ENCODE measurements at places on chromosomes 2 and 18.

DNA sequence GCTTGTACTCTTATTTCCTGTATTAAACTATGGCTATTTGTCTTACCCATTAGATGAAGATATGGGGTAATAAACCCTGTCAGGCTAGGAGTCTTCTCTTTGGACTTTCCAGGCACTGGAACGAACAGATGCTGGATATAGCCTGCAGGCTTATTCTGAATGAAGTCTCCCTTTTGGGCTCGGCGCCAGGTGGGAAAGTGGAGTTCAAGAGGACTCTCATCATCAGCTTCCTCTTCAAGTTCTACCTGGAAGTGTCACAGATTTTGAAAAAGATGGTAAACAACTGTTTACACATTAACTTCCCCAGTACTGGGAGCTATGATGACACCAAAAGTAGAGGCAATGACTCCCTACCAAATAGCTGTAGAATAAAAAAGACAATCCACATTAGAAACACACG, 27.9 kb downstream of the AOX1 start:
- no peak for DNase-seq

DNA sequence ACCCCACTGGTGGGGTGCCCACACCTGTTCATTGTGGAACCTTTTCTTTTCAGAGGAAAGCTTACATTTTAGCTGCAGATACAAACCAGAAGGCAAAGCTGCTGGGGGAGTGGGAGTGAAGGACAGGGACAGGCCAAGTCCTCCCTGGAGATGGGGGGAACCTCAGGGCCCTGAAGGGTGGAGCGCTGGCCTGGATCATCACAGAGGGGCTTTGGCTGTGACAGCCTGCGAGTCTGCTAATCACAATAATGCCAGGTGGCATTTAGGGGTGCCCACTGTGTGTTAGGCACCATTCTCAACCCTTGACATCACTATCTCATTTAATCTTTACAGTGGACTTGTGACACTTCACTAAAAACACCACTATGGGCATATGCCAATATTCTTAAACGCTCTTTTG, 27.4 kb downstream of the KCTD1 start:
- no peak for DNase-seq

DNA sequence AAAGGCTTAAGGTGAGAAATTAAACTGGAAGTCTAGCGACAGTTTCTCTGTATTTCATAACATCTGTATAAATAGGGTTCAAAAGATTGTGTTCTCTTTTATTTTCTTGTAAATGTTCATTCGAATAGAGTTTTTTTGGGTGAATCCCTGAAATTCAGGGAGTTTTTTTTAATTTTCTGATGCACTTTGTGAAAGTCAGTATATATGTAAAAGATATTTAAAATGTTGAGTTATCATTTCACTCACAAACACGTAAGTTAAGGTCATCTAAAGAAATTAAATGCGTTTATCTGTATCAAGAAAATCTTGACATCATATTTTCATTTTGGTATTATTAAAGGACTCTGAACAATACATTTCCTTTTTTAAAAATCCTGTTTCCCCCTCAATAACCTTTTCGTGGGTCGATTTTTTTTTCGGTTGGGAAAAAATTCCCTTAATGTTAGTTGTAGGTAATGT, 3.4 kb downstream of the SP9 start:
- DNase-seq: no peak

- no peak for DNase-seq
Observed at GRCh38 chr2:60355849-60356261, 197.6 kb downstream of the BCL11A start.

DNA sequence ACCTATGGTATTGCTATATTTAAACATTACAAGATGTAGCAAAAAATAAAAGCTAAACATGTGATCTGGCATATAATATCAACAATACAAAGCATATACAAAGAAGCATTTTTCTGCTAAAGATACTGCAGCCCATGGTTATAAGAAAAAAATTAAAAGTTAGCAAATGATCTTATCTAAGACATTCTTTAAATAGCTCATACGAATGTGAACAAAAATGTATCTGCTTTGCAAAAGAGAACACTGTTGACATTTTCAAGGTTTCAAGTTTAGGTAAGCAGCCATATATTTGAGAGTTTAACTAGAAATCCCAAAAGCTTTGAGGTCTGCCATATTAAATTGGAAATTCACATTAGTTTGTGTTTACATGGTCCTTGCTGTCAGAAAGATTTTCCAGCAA, 301.0 kb upstream of the SLC39A10 start:
- DNase-seq: no peak

GRCh38 chr2:187174582-187174981, 273.5 kb downstream of the CALCRL start:
- no peak for DNase-seq

- DNase-seq: no peak
Observed at GRCh38 chr18:14979875-14980274, 231.9 kb downstream of the ANKRD30B start.

DNA sequence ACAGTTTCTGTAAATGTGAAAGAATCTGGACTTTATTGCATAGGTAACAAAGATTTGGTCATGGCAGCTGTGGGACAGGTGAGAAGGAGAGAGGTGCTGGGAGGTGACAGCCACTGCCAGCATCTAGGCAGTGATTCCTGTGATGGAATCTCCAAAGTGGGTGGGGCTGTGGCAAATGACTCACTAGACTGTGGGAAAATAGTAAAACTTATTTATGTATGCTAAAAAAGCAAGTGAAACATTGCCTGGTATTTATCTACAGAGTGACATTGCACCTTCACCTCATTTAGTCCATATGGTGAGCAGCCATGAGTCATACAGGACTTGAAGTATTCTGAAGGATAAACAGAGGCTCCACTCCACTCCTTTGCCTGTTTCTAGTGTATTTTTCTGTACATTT, 145.3 kb upstream of the MEX3C start:
- DNase-seq: peak; percentile 12

- no peak for DNase-seq
Observed at GRCh38 chr2:217008794-217009193, 148.9 kb upstream of the TNP1 start.

DNA sequence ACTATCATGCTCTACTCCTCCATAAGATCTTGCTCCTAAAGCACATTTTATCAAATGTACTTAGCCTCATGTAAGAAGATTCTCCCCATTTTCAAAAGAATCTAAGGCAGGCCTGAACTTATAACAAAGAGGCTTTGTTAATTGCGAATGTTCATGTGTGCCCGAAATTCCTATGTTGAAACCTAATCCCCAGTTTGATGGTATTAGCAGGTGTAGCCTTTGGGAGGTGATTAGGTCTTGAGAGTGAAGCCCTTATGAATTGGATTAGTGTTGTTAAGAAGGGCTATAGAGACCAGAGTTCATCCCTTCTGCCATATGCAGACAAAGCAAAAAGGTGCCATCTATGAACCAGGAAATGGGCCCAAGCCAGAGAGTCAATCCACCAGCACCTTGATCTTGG, 234.5 kb downstream of the PAX3 start:
- DNase-seq: no peak

DNA sequence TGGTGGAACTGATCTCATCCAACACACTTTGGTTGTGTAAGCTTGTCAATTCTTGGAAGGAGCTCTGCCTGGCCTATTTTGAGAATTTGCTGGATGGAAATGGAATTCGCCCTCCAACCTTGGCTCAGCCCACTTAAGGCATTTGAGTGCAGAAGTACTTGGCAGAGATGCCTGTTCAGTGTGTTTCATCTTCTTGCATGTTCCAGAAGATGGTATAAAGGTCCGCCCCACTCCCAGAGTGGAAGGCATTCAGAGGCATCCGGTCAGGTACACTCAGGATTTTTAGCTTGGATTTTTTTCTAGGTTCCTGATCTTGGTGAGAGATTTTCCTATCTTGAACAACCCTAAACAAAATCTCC, 61.3 kb upstream of the TXNDC2 start:
- no peak for DNase-seq

- DNase-seq: no peak
Observed at GRCh38 chr2:196992466-196992865, 66.0 kb upstream of the PGAP1 start.

DNA sequence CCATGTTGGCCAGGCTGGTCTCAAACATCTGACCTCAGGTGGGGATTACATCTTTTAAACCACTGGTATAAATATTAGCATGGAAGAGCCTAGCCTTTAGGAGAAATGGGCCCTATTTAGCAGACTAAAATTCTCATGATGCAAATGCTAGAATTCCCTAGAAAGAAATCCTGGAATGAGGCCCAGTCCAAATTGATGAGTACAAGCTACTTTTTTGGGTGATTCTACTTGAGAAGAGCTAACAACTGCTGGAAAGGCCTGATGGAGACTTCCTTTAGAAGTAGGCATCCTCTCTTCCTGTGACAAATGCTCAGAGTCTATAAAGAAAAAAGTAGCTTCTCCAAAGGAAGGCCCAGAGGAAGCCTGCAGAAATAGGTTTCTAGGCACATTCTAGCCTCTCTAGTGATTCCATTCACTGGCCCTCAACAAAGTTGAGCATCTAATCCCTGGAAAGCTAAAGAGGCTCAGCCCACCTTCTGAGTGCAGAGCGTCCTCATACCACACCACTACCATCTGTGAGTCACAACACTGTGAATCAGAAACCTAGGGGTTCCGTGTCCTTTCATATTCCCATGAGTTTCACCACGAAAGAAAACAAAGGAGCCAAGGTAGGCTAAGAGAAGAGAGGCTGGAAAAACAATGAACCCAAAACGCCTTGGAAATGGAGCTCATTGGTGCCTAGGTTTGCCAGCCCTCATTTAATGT, 183.1 kb downstream of the C1D start:
- DNase-seq: no peak

- no peak for DNase-seq
Observed at GRCh38 chr2:23645230-23645808, 260.3 kb downstream of the KLHL29 start.

- no peak for DNase-seq
Observed at GRCh38 chr2:55025627-55026026, 24.6 kb downstream of the RTN4 start.

DNA sequence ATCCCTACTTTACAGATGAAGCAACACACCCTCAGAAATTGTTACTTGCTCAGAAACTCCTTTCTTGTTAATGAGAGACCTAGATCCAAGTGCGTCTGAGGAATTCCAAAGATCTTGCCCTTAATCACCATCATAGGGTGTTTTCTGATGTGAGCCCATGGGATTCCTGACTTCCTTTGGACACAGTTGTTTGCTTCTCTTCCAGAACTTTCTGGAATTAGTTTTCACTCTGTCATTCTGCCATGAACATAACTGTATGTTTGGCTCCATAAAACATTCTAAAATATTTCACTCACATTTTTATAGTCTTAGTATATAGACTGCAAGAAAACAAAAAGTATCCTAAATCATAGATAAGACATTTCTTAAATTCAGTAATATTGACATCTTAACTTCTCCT, 593.9 kb upstream of the SOX11 start:
- no peak for DNase-seq

GRCh38 chr2:217551252-217551899, 451.4 kb downstream of the TNS1 start:
- DNase-seq: no peak

DNA sequence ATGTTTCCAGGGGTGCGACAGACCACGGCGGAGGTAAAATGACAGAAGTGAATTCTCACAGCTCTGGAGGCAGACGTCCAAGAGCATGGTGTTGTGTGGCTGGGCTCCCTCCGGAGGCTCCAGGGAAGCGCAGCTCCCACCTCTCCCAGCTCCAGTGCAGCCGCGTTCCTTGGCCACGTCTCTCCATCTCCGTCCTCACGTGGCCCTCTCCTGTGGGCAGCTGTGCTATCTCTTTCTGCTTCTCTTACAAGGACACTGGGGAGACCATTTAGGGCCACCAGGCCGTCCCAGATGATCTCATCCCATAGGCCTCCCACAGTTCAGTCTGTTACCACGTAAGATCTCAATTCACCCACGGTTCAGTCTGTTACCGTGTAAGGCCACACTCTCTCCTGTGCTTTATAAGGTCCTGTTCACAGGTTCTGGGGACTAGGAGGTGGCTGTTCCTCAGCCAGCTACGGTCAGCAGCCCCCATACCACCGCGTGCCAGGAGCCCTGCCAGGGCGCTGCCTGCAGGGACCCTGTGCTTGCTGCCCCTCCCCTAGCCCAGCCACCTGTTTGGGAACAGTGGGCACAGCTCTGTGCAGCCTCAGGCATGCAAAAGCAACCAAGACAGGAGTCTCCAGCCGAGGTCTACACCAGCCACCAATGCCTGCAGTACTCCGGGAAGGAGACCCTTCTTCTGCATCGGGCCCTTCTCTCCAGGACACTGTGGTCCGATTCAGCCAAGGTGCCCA, 2.9 kb upstream of the MAB21L4 start:
- no peak for DNase-seq

DNA sequence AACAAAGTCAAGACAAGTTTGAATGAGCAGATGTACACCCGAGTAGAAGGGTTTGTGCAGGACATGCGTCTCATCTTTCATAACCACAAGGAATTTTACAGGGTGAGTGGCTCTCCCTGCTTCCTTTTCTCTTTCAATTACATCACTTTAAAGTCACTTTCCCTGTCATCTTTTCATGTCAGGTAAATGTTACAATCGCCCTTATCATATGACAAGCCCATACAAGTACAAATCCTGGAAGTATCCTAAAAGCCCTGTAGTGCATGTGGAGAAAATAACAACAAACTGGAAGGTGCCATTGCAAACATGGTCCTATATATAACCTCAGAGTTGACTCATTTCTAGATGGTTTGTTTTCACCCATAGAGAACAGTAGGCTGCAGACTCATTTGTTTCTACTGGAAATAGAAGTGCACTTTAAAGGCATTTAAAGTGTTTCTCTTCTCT, 126.0 kb downstream of the SP100 start:
- no peak for DNase-seq

DNA sequence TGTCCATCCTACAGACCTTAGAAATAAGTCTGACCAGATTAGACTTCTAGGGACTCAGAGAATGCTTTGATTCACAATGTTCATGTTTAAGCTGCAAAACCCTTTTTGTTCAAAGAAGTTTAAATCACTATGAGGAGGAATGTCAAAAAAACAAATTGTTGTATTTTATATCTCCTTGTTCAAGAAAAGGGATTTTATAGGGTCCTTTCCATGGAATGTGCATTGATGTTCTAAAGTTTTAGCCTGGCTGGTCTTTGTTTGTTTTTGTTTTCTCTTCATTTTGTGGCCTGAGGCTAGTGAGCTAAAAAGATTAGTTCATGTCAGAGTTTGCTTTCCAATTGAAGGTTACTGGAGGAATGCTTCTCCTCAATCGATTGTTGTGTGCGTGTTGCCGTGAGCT, 77.2 kb downstream of the MGAT5 start:
- no peak for DNase-seq

DNA sequence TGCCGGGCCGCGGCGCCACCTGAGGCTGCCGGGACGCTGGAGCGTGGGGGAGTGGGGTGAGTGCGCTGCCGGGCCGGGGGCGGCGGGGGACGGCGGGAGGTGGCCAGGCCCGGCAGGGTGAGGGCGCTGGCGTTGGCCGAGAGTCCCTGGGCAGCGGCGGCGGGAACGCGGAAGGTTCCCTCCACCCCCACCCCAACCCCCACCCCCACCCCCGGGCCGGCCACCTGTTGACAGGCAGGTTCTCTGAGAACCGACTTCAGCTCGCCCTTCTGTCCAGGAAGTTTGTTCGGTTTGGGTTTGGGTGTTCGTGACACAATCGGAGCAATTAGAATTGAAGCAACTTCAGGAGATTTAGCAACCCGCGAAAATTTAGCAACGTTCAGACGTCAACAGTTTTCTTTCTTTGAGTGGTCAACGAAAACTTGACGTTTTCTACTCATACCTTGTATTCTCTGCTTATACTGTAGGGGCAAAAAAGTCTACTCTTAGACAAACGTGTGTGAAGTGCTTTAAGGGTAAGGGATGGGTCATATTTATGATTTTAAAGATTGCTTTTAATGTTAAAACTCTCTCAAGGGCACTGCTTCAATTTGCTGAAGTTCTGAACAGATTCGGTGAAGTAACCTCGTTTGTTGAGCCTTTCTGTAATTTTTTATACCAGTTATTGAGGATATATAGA, 9.3 kb downstream of the OTX1 start:
- DNase-seq: no peak

GRCh38 chr18:31979714-31980113, 36.8 kb upstream of the TRAPPC8 start:
- no peak for DNase-seq
